ENCODE measurements at places on chromosomes 4 and X.

- no peak for DNase-seq
Measured at GRCh38 chr4:87074121-87074488, 139.3 kb downstream of the AFF1 start.

DNA sequence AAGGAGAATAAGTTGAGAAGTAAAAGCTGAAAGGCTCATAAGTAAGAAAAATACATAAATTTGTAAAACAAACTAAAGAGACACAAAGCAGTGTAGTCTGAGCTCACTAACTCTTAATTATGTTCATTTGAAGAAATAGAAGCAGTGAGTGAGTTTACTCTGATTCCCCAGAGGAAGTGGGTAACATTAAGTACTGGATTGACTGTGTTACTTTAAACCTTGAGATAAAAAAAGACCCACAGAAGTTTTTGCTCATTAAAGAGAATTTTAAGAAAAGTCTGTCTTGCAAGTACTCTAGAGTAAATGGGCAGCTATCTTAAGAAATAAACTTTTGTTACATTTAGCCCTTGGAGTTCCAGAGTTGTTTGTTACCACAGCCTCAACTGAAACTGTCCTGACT is 2466.9 kb downstream of the PCDH7 start:
- DNase-seq = no peak

DNA sequence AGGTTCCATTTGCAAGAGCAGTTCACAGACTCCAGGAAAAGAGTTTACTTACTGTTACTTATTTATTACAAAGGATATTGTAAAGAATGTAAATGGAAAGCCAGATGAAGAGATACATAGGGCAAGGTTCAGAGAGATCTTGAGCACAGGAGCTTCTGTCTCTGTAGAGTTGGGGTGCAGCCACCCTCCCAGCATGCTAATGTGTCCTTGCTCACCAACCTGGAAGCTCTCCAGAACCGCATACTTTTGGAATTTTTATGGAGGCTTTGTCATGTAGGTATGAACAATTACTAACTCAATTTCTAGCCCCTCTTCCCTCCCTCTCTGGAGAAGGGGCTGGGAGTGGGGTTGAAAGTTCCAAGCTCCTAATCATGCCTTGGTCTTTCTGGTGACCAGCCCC is 857.2 kb downstream of the RPA4 start:
- no peak for DNase-seq

DNA sequence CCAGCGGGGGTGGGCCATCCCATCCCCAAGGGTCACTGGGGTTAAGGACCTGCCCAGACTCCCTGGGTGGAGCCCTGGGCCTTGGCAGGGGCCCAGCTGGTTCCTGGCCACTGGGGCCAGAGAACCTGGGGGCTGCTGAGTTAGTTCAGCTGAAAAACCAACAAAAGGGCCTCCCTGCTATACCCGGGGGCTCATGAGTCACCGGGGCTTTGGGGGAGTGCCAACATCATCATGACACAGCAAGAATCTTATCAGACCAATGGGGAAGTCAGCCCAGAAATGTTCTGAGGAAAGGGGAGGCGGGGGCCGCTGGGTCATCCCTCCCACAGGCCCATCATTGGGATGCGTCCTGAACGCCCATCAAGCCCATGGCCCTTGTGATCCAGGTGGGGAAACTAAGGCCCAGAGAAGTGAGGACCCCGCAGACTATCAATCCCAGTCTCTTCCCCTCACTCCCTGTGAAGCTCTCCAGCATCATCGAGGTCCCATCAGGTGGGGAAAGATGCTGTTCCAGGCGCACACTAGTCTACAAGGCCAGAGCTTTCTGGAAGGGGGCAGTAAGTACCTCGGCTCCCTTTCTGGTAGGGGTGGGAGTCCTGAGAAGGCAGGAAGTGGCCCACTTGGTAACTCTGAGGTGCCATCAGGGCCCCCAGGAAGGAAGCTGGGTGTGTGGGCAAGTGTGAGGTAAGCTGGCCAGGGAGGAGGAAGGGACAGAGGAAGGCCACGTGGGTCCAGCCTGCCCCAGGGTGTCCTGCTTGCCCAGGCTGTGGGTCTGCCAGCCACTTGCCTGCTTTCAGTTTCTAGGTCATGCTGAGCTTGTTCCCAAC is 4.5 kb downstream of the G6PD start:
- peak; percentile 26 for DNase-seq

- DNase-seq = no peak
Measured at GRCh38 chrX:131199091-131199490, 90.0 kb downstream of the IGSF1 start.

DNA sequence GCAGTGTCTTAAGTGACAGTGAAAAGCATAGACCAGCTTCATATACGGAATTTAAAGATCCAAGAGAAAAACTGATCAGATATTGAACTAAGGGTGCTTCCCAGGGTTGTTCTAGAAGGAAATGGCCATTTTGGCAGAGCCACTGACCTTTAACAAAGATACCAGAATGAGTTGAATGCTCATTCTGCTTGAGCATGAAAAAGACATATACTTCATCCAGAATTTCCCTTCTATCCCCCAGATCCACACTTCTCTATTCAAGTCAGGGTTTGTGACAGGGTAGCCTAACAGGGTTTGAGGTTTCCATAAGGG is 45.6 kb upstream of the FAM9C start:
- no peak for DNase-seq

- no peak for DNase-seq
Measured at GRCh38 chrX:135308345-135308855, 880 bp upstream of the ETDC start.

GRCh38 chrX:27085346-27085745 is 377.8 kb downstream of the PPP4R3C start:
- no peak for DNase-seq

- no peak for DNase-seq
Measured at GRCh38 chrX:124274438-124275181, 57.9 kb upstream of the TEX13D start.

GRCh38 chrX:129145840-129146272 is 377.4 kb downstream of the SMARCA1 start:
- DNase-seq = no peak

- no peak for DNase-seq
Measured at GRCh38 chrX:138157850-138158249, 553.7 kb downstream of the FGF13 start.

DNA sequence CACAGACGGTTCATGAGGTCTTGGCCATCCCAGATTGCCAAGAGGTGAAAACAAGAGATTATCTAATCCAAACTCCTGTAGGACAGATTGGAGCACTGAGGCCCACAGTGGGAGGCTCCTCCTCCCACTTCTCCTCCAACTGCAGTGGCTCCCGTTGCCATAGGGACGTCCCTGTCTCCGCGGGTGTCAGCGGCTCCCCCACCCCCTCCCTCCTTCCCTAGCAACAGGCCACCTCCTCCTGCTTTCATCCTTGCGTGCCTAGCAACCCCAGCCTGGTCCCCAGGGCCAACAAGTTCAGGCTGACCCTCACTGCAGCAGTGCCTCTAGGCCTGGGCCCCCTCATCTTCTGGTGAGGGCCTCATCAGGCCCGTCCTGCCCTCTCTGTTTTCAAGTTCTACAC is 6.8 kb upstream of the IQSEC2 start:
- DNase-seq = no peak

DNA sequence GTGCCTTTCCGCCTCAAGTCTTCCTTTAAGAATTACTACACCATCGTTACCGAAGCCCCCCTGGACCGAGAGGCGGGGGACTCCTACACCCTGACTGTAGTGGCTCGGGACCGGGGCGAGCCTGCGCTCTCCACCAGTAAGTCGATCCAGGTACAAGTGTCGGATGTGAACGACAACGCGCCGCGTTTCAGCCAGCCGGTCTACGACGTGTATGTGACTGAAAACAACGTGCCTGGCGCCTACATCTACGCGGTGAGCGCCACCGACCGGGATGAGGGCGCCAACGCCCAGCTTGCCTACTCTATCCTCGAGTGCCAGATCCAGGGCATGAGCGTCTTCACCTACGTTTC is 2.2 kb downstream of the PCDH10 start:
- no peak for DNase-seq

- no peak for DNase-seq
Measured at GRCh38 chrX:41863343-41864203, 59.8 kb downstream of the CASK start.

DNA sequence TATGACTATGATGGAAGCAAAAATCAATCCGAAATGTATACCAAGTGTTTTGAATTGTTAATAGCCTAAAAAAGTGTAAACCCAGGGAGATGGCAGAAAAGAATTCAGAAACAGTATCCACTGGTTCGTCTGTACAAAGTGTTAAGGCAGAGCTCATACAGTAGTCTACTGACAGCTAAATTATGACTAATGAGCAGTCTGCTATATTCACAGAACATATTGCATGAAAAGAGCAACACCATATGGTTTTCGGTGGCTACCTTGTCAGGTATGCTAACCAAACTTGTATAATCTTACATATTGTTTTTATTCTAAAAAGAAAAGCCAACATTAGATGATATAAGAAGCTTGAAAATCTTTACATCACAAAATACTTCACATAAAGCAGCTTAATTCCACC is 18.5 kb downstream of the EPHA5 start:
- DNase-seq = no peak

- peak; percentile 70 for DNase-seq
Measured at GRCh38 chr4:26583865-26584652, at the start of gene TBC1D19. Gene TBC1D19, plus strand, starts transcription at chr4:26584084. Its CDS starts 110 bp downstream, at chr4:26584194.

DNA sequence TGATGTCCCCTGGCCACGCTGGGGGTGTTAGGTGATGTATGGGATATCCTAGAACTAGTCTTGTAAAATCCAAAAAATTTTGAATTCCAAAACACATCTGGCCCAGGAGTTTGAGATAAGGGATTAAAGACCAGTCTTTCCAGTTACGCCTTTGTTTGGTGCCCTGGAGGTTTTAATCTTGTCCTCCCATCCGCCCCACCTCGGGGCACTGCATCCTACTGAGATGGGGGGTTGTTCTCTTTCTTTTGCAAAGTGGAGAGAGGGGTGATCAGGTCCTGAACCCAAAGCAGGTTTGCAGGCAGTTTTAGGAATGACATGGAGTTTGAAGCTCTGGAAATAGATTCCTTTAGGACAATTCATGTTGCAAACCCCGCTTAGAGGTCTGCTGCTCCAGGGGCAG is 1.8 kb downstream of the SUV39H1 start:
- no peak for DNase-seq

- DNase-seq = no peak
Measured at GRCh38 chr4:11456401-11456800, 27.7 kb upstream of the HS3ST1 start.

- DNase-seq = no peak
Measured at GRCh38 chr4:33625748-33626147, 2618.6 kb downstream of the ARAP2 start.

DNA sequence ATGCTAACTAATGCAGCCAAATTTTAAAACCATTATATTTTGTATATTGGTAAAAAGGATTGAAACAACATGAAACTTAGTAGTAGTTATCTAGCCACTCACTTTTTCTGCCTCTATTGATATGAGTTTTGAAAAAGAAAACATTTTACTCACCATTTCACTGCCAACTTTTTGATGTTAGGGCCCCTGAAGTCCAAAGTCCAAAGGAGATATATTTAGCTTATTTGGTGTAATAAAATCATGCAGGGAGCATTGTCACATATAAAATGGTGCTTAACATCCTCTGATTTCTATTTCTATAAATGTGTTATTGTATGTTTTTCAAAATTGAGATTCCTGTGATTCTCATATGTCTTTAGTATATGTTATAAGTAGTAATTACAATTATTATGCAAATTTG is 24.5 kb upstream of the CXCL3 start:
- DNase-seq = no peak

DNA sequence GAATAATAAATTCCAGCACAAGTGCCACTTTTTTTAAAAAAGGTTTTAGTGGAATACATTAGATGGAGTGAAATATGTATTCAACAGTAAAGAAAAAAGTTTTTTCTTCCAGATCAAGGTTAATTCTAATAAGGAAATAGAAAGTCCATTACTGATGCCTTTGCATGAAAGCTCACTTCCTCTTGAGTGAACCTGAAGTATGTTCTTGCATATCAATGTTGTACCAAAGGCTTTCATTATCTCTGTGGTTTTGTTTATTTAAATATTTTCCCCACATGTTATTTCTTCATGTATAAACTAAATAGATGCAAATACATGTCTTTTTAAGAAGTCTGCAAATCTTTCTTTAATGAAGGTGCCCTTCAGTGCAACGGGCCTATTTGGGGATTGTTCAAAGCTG is 307.9 kb downstream of the C4orf33 start:
- DNase-seq = no peak

DNA sequence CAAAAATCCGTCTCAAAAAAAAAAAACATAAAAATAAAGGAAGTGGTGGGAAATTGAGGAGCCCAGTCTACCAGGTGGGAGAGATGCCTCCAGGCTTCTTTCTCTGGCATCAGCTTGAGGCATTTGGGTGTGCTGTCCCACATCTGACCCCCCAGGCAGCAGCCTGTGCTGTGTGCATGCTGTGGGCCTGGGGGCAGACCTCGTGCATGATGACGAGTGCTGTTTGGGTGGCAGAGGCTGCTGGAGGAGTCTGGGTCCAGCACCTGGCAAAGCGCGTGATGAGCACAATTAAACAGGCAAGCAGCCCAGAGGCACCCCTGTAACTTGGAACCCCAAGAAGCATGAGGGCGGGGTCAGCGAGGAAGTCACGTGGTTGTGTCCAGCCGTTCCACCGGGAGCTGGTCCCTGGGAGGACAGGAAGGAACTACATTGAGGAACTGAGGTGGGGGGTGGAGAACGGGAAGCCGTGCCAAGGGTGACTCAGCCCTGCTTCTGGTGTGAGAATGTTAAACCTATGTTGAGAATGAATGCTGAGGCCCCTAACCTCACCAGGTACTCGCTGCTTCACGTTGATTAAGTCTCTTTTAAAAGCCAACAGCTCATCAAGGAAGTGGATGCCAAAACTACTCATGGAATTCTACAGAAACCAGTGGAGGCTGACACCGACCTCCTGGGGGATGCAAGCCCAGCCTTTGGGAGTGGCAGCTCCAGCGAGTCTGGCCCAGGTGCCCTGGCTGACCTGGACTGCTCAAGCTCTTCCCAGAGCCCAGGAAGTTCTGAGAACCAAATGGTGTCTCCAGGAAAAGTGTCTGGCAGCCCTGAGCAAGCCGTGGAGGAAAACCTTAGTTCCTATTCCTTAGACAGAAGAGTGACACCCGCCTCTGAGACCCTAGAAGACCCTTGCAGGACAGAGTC is 6.1 kb downstream of the TACC3 start:
- DNase-seq = no peak

- no peak for DNase-seq
Measured at GRCh38 chrX:149476513-149476912, 28.6 kb downstream of the IDS start.

DNA sequence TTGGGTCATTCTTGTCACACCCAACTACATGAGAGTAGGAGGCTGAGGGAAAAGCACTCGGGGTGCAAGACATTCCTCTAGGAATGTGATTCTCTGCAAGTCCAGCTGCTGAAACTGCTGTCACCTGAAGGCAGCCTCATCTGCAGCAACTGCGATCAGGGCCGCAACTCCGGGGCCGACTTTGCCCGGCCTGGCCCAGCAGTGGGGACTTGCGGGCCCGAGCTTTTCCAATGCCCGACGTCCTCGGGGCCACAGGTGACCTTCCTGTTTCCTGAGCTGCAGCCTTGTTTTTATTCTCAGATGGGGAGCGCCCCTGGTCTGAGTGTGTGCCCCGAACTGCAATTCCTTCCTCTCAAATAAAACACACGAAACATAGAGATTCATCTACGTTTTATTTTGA is 104.7 kb upstream of the NKX1-1 start:
- no peak for DNase-seq

Data from stimulated activated CD8-positive, alpha-beta memory T cell treated with anti-CD3 and anti-CD28 coated beads, Interleukin-4, amount 100 ng/mL, for 4 hours (primary cell).